Endothelial cell of umbilical vein (primary cell): ENCODE measurements at places on chromosomes 1 and 21. TPM values are rescaled to one million over a fixed set of nuclear protein-coding genes. Genes with fewer than 3 reads are reported as not detected.

GRCh38 chr1:227959325-227959860 lies 11.7 kb upstream of the WNT9A start:
- no peak for DNase-seq

Gene CFHR1
- 0.11 and 0.13 TPM in 2 replicates for polyA plus RNA-seq

GRCh38 chr1:201650623-201650933 lies 111.7 kb downstream of the NAV1 start:
- DNase-seq = no peak

GRCh38 chr1:99315305-99315704 lies 51.0 kb downstream of the PLPPR4 start:
- no peak for DNase-seq

Gene FCRL5
- not detected in 2 replicates for polyA plus RNA-seq

Gene PGLYRP3
- not detected in 2 replicates for polyA plus RNA-seq

DNA sequence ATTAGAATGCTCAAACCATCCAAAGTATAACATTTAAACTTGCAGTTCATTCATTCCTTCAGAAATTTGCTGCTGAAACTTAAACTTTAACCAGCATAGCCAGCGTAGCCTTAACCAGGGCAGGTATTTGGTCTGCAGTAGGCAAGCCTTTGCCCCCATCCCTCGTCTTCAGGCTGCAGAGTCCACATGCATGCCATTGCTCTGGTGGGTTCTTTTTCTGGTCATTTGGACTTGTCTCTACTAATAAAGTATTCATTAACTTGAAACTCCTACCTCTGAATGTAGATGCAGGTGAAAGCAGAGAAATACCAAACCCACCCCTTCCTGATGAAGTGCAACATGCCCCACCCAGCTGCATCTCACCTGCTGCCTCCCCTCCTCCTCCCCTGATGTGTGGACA lies 100.2 kb downstream of the CAMTA1 start:
- DNase-seq = no peak

Gene S100A9
- not detected in 2 replicates for polyA plus RNA-seq

DNA sequence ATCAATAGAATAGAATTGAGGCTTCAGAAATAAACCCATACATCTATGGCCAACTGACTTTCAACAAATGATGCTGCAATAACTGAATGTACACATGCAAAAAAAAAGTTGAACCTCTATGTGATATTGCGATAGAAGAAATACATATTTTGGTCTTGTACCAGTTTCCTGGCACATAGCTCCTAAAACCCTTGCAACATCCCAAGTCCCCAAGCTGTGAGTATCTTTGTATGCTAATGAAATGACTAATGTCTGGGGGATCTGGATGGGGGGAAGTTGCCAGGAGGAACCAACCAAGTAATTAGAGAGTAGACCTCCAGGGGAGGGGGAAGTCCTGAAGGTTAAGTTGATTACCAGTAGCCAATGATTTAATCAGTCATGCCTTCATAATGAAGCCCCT lies 24.4 kb downstream of the BLZF1 start:
- no peak for DNase-seq

Gene SLC37A1
- 4.6 and 4.7 TPM in 2 replicates for polyA plus RNA-seq

GRCh38 chr1:29832936-29833335 lies 596.6 kb downstream of the PTPRU start:
- no peak for DNase-seq

- no peak for DNase-seq
Measured at GRCh38 chr1:109847251-109847650, 63.4 kb upstream of the CSF1 start.

DNA sequence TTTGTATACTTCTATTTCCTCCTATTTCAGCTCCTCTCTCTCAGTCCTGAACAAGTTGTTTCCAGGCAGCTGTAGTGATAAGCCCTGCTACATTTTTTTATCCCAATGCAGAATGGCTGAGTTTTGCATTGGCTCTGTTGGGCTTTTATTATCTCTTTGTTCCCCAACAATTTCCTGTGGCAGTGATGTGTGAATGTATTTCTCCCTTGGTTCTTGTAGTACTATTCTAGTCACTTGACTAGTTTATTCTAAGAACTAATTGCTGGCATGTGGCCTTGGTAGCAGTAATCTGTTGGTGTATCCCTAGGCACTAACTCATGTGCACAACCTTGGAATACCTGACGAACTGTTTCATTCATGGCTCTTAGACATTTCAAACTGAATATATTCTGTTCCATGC lies 60.7 kb downstream of the NFASC start:
- DNase-seq = no peak

Gene S100A16
- 1,770 and 2,016 TPM in 2 replicates for polyA plus RNA-seq

DNA sequence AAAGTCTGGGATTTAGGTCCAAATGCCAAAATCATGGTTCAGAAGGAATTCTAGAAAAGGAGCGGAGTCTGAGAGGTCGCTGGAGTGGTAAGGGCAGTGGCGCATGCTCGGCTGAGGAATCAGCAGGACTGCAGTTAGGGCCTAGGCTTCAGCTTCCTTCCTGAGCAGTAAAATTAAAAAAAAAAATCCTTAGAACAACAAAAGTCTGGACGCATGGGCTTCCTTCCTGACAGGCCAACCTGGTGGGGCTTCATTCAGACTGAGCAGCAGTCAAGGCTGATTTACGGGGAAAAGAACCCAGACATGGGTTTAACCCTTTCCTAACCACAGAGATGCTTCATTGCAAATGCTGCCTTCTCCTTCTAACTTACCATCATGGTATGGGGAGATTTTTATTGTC lies 17.1 kb downstream of the RNF220 start:
- peak; percentile 81 for DNase-seq

Gene AKNAD1
- polyA plus RNA-seq = not detected in 2 replicates

DNA sequence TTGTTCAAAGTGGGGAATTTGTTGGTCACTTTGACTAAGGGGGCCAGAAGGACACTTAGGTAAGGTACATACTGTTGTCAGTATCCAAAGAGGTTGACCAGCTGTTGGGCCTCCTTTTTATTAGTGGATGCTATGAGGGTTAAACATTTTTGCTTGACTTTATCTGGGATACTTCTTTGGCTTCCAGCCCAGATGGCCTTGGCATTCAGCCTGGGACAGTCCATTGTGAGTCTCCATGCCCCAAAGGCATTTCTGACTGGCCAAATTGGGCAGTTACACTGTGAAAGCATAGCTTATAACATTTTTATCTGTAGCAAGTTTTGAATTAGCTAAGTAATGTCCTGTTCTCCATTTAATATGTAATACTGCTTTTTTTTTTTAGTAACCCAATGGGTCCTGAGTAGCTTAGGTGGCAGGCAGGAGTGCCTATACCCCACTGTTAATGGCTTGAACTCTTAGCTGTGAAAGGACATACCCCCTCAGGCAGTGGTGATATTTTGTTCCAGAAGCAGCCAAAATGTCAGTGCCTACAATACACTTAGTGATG lies 35.4 kb upstream of the CD1D start:
- DNase-seq = peak; percentile 17

Gene OPRD1
- polyA plus RNA-seq = not detected in 2 replicates

Gene CTTNBP2NL
- 20.4 and 21.5 TPM in 2 replicates for polyA plus RNA-seq

Gene OR2L13
- not detected in 2 replicates for polyA plus RNA-seq

Gene BTBD8
- polyA plus RNA-seq = 0.24 and 0.36 TPM in 2 replicates

DNA sequence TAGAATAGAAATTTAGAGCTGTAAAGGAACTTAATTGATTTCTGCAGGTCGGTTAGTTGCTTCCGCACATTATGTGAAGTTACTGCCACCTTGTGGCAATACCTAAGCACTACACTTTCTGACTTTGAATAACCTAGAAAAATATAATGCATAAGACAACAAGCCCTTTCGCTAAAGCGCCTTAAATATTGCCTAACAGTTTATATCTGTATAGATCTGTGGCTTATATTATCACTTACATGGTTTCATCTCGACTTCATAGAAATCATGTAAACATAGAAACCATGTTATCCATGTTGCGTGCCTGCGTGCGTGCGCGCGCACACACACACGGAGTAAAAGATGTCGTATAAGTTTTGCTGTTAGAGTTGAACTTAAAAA lies 10.9 kb upstream of the IFI16 start:
- DNase-seq = peak; percentile 87

Gene ADAMTS1
- 13.7 and 15.4 TPM in 2 replicates for polyA plus RNA-seq

- no peak for DNase-seq
Measured at GRCh38 chr1:235067396-235068157, 61.1 kb downstream of the TOMM20 start.

GRCh38 chr1:11653861-11654136 lies 430 bp downstream of the FBXO2 start:
- DNase-seq = no peak

- DNase-seq = peak; percentile 56
Measured at GRCh38 chr21:43810505-43811261, 21.3 kb downstream of the RRP1 start.

DNA sequence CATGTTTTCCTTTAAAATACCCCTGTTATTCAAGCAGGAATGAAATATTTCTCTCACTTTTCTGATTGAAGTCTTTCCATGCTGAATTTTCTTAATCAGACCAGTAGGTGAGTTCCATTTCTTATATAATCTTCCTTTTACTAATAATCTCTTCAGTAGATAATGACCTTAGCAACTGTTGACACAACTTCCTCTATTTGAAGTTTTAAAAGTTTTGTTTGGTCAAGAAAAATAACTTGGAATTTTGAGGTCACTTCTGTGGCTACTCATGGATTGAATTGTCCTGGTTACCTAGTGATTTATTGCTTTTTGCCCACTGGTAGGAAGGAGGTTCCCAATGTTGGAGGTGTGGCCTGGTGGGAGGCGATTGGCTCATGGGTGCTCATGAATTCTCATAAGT lies 70.6 kb upstream of the PAXBP1 start:
- no peak for DNase-seq

GRCh38 chr1:18052671-18053070 lies 54.9 kb upstream of the IGSF21 start:
- DNase-seq = no peak

DNA sequence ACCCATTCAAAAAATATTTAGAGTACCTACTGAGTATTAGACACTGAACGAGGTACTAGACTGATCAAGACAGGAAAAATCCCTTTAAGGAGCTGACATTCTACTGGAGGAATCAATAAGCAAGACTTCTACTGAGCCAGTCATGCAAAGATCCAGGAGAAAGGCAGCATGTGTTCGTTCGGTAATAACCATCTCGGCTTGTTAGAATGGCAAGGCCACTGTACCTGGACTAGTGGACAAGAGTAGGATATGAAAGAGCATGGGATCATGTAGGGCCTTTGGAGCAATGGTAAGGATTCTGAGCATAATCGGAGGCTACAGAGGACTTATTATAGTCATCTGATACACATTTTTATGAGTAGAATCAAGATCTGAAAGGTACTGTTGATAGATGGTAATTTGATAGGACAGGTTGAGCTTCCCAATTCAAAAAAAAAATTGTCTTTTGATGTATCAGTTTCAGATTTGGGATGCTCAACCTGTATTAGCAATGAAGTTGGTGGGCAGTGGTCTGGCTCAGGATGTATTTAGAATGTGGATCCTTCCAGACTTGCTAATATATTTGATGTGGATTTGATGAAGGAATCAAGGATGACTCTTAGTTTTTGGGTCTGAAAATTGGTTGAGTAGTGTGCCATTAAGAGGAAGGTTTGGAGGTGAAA lies 2.3 kb downstream of the COX20 start:
- DNase-seq = no peak

Gene OR2L5
- polyA plus RNA-seq = not detected in 2 replicates

- no peak for DNase-seq
Measured at GRCh38 chr1:84083307-84083706, 60.8 kb upstream of the PRKACB start.

- DNase-seq = no peak
Measured at GRCh38 chr1:100530880-100531487, 7.0 kb upstream of the GPR88 start.

DNA sequence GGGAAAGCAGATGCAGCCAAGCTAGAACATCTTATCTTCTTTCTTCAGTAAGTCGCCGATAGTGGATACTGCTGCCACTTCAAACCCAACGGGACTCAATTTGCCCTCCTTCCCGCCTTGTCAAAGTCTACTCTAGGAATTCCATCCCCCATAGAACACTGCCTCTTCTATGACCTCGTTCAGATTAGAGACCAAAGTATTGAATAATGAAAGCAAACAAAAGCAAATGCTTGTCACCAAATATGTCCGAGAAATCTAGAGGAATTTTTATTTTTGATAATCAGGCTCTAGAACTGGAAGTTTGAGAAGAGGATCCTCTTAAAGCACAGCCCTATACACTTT lies 853 bp upstream of the RRAGC start:
- peak; percentile 40 for DNase-seq

- DNase-seq = peak; percentile 57
Measured at GRCh38 chr1:156627313-156627880, 8.2 kb downstream of the HAPLN2 start.

Gene SLC45A3
- polyA plus RNA-seq = 15.1 and 15.5 TPM in 2 replicates

Gene TNFRSF18
- polyA plus RNA-seq = not detected in 2 replicates

Gene CFAP107
- polyA plus RNA-seq = not detected in 2 replicates

DNA sequence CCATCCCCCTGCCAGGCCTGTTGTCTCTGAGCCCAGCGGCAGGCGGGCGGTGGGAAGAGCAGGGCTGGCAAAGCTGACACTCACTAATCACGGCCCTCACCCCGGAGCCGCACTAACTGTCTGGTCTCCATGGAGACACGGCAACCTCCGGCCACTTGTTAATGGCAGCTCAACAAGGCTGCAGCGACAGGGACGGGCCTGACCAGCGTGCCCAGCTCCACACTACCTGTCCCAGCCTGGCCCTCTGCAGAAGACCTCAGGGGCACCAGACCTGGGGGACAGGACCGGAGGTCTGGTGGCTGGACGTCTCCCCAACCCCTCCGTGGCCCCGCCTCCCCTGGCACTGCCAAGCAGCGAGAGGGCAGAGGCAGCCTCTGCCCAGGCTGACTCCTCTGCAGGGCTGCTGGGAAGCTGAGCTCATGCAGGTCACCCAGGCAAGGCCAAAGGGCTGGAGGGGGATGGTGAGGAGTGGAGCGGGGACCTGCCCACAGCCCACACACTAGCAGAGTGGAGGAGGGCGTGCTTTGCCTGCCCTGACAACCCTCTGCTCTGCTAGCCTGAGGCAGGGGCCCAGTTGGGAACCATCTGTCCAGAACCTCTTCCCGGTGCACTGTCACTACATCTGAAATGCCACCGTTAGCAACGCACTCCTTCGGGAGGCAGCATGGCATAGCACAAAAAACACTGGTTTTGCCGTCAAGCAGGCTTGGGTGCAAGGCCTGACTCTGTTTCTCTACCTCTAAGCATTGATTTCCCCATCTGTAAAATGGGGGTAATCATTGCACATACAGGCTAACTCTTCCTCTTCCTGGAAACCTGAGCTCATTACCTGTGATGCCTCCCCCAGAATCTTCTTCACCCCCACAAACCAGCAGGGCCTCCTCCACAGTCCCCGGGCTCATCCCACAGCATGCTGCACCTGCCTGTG lies 29.6 kb upstream of the WASF2 start:
- no peak for DNase-seq

Gene NOC2L
- 50.7 and 55.3 TPM in 2 replicates for polyA plus RNA-seq

DNA sequence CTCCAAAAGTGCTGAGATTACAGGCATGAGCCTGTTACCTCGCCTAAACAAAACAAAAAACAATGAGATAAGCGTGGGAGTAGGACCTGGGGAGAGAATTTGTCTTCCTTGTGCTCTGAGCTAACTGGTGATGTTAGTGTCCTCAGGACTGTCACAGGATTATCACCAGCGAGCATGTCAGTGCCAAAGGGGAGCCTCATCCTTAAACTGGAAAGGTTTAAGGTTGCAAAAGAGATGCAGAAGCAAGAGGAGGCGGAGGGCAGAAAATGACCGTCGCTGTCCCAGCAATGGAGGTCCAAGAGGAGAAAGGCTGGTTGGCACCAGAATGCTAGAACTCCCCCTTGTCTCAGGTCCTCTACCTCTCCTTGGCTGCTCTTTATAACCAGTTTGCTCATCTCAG lies 3.9 kb downstream of the SYPL2 start:
- DNase-seq = no peak
